ENCODE measurements at places on chromosomes 4 and X. TPM values are rescaled to one million over a fixed set of nuclear protein-coding genes. Genes with fewer than 3 reads are reported as not detected.
A peak's percentile ranks its signal among the peaks of the same experiment; 100 is the strongest.

DNA sequence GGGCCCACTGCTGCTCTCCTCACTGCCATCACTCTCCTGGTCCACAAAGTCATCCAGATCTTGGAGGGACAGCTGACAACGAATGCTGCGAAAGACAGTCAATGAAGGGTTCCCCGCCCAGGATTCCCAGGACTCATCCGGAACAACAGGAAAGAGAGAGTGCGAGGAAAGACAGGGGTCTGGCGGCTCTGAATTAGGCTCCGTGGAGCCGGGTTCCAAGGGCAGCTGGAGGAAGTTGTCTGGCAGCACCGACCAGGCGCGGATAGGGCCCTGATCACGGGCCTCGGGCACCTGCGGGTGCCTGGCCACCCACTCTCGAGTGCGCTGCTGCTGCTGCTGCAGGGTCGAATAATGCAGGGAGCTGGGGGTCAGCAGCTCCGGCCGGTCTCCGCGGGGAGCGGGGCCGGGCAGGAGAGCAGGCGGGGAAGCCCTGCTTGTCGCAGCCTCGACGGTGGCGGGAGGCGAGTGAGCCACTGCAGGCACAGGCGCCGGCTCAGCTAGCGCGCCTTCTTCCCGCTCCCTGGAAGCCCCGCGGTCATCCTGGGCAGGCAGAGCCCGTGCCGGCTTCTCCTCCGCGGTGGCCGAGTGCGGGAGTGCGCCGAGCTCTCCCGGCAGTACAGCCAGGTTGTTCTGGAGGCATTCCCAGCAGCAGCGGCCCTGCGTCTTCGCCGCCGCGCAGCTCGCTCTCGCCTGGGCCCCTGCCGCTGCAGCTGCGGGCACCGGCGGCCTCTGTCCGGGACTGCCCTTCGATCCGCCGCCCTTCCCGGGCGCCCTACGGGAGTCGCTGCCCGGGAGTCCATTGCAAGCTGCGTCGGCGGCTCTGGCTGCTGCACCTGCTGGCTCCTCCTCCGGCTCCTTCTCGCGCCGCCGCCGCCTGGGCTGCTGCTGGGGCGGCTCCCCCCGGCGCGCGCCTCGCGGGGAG is 1.1 kb downstream of the SOWAHB start:
- peak; percentile 59 for DNase-seq

DNA sequence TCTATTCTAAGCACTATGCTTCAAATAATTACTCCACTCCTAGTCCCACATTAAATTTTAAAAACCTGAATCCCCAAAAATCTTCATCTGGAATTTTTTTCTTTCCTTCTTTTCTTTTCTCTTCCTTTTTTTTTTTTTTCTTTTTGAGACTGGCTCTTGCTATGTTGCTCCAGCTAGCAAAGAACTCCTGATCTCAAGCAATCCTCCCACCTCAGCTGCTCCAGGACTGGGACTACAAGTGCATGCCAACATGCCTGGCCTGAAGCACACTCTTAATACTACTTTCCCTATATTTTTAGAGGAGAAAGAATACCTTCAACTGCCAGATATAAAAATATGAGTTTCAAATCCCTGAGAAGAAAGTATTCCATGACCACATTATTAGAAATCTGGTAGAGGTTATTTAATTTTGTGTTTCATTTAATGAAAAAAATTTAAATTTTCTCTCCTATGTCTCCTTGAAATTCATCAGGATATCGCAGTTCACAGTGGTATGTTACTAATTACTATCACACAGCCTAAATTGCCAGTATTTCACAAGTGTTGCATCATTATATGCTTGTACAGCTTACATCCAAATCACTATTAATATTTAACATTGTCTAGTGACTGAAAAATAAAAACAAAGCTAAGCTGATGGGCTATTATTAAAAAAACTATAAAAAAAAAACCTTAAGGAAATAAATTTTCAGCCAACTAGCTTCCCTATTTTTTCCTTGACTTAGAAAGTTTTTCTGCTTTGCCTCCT is 227.8 kb downstream of the NAF1 start:
- DNase-seq, result no peak

- peak; percentile 43 for DNase-seq
Observed at GRCh38 chr4:42995343-42995944, 102.9 kb downstream of the GRXCR1 start.

DNA sequence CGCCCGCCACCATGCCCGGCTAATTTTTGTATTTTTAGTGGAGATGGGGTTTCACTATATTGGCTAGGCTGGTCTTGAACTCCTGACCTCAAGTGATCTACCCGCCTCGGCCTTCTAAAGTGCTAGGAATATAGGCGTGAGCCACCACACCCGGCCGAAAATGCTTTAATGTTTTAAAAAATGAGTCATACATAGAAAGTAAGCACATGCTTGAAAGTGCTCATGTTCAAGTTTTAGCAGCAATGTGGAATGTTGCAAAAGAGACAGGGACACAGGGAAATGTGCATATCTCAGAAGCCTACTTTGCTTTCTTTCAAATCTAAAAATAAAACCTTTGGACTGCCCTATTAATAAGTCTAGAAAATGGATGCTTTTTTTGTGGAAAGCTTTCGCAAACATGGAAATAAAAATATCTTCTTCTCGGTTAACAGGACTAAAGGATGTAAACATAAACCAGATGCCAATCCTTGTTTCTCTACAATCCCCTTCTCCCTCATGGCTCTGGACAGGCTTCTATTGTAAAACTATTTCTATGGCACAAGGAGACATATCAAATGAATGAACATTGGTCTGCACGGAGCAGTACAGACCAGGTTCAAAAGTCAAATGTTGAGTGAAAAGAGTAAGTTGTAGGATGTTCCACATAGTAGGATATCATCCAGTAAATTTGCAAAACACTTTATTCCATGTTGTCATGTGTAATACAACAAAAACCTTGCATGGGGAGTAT is 15.0 kb downstream of the MECP2 start:
- peak; percentile 66 for DNase-seq

GRCh38 chr4:22072240-22072639 is 123.7 kb upstream of the KCNIP4 start:
- no peak for DNase-seq

- DNase-seq, result peak; percentile 79
Observed at GRCh38 chr4:126267689-126268088, 952.9 kb downstream of the FAT4 start.

GRCh38 chr4:120673696-120674095 is 248.8 kb downstream of the PRDM5 start:
- DNase-seq, result no peak

DNA sequence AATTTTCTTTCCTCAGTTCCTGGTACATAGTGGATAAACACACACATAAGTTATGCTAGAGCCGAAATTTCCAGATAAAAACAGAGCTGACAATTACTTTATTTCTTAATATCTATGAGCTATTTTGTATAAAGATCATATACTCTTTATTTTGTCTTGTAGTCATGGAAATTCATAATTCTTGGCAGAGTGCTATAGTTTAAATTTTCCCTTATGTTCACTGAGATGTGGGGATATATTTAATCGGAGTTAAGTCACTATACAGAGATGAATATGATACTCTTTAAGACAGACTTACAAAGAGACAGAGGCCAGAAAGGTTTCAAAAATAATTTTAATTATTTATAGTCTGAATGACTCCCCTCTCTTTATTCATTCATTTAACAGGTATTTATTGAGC is 89.7 kb downstream of the PPEF1 start:
- DNase-seq, result no peak

- no peak for DNase-seq
Observed at GRCh38 chrX:29870608-29871007, 344.8 kb upstream of the MAGEB2 start.

ADAMTS3 gene
- total RNA-seq, result 14.7 TPM
